ENCODE measurements at places on chromosomes 7 and 10.

GRCh38 chr7:47726047-47726726 lies 144.3 kb upstream of the TNS3 start:
- no peak for DNase-seq

DNA sequence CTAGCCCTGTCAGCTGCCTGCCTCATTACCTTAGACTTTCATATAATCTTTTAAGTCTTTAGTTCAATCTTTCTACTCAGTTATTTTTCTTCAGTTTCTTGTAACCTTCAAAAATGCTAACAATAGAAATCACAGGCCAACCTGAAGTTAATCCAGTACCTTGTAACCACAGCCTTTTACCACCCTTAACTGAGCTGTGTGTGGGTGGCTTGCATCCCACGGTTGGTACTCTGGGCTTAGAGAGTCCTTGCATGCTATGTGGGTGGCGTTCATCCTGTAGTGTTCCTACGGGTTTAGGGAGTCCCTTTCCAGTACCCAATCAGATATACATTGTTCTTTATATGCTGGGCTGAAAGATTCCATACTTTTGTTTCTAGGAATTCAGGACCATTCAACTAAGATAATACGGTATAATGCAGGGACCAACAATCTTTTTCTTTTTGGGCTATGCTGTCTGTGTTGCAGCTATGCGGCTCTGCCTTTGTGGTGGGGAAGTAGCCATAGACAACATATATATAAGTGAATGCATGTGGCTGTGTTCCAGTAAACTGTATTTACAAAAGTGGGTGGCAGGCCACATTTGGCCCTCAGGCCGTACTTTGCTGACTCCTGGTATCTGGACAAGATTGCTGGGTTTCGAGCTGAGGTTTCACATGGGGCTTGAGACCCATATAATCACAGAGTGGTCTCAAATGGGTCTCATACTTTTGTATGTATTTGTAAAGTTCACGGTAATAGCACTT lies 280.8 kb upstream of the LRGUK start:
- no peak for DNase-seq

DNA sequence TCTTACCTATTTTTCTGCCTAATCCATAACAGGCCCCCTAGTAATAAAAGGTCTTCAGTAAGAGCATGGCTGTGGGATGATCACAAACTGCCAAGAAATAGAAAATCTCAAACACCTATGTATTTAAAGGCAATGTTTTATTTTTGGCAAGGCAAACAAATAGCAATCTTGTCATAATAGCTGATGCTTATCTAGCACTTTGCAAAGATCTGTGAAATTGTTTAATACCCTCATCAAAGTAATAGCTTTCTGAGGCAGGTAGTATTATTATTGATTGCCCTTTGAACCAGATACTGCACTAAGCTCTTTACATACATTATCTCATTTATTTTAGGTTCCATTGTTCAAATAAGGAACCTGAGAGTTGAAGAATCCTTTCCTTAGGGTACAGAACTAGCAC lies 1.6 kb upstream of the CADPS2 start:
- DNase-seq: no peak

GRCh38 chr7:19248681-19249080 lies 103.5 kb upstream of the FERD3L start:
- DNase-seq: no peak

DNA sequence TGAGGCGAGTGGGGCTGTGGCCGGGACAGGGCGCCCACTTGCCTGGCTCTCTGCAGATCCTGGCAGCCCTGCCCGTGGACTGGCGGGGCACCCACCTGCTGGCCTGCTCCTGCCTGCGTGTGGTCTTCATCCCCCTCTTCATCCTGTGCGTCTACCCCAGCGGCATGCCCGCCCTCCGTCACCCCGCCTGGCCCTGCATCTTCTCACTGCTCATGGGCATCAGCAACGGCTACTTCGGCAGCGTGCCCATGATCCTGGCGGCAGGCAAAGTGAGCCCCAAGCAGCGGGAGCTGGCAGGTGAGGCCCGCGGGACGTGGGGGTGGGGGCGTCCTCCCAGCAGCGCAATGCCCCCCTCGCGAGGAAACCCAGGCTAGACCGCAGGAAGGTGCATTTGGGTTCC lies 17.6 kb downstream of the SLC29A4 start:
- no peak for DNase-seq

DNA sequence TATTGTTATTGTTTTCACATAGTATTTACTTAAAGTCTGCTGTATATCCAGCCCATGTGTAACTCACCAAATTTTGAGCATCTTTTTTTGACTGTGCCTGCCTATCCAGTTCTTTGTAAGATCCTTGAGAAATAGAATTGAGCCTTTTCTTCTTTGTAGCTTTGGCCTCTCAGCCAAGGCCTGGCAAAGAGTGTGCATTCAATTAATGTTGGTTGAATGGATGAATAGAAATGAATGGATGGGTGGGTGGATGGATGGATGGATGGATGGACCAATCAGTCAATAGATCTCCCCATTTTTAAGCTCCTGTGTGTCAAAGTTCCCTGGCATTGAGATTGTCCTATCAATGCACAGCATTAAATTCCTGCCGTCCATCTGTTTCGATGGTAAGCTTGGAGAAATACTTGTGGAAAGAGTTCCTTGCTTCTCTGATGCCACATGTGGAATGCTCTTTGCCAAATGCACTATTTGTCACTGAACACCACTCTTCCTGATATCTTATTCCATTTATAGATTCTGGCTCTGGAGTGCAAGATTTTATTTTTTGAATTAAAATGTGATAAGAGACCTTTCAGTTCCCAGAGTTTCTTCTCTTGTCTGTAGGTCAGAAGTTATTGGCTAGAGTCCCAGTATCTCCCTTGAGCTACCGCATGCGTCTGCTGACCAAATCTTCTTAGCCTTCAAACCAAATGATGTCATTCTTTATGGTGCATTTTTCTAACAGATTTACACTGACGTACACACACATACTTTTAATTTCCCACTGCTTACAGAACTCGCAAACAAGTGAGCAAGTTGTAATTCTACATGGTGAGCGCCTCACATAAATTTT lies 20.7 kb upstream of the ADRB1 start:
- DNase-seq: no peak

GRCh38 chr7:140010194-140010895 lies 52.4 kb downstream of the PARP12 start:
- no peak for DNase-seq

- no peak for DNase-seq
These were observed 810.2 kb downstream of the PCDH15 start for GRCh38 chr10:53990799-53991238.

DNA sequence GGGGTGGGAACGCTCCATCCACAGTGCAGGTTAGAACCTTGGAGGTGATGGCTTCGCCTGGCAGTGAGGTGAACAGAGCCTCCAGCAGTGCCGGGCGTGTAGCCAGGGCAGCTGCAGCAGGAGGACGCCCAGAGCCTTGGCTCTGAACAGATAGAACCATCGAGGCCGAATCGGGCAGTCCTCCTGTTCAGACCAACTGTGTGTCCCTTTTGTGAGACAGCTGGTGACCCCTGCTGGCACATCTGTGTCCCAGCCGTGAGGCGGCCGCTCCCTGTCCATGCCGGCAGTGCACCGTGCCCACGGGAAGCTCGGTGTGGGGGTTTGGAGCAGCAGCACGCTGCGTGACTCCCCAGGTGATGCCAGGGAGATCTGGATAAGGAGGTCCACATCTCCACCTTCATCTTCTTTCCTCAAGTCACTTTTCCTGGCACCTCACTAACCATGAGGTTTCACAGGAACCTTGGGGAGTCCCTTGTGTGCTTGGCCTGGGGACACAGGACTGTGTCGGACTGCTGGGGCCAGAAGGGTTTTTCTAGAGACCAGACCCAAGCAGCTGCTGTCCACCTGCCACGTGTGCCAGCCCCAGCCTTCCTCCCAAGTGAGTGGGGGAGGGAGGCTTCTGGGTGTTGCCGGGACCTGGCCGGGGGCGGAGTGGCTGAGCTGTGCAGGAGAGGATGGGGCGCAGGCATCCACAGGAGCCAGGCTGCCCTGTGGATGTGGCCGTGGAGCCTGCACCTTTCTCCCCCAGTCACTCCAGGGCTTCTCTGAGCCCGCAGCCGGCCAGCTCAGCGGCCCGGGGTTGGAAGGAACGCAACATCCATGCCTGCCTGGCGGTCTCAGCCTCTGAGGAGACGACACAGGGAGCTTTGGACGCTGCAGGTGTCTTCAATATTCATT lies 69.4 kb downstream of the DNAJB6 start:
- no peak for DNase-seq

DNA sequence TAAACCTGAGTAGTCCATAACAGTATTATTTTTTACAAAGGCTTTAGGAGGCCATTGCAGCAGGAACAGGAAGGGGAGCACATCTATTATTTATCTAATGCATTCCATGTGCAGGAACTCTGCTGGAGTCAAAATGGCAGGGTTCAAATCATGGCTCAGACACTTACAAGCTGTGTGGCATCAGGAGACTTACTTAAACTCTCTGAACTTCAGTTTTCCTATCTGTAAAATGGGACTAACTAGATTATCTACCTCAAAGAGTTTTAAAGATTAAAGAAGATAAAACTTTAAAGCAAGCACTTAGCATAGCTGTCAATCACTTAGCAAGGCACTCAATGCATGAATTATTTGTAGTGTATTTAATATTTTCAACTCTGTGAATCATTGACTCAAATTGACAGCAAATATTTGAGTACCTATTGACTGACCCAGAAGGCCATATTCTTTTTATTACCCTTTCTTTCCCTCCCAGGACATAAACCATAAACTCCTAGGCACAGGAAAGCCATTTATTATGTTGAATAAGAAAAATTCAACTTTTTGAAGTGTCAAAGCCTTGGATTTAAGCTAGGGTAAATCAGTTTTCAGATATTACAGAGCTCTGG lies 115.8 kb upstream of the FAM204A start:
- DNase-seq: no peak

- DNase-seq: peak; percentile 40
These were observed 161.3 kb downstream of the KLF6 start for GRCh38 chr10:3623746-3624145.

DNA sequence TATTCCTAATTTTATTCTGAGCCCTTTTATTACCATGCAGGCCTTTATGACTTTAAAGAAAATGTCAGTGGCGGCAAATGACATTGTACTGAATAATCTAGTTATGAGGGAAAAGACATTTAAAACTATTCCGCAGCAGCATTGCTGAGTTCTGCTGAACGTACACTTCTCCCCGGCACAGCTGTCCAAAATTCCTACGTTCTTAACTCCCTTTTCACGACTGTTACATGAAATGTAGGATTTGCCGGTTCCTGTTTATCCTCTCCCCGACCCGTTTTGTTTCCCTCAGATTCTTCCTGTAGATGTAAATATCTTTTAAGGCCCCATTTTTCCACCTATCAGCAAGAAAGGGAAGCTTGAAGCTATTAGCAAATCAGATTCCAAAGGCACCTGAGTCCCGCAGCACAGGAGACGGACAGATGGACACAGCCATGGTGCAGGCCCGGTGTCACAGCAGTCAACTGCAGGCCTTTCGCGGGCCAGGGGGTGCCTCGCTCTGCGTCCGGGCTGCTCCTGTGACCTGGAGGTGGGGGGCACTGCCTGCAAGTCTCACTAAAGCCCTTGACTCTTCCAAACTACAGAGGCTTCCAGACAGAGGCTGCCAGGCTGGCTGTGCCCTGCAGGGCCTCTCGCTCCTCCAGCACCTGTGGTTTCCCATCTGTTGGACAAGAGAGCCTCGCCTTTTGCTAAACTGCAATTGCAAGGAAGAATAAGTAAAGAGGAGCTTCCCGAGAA lies 485.0 kb upstream of the MGMT start:
- DNase-seq: no peak

DNA sequence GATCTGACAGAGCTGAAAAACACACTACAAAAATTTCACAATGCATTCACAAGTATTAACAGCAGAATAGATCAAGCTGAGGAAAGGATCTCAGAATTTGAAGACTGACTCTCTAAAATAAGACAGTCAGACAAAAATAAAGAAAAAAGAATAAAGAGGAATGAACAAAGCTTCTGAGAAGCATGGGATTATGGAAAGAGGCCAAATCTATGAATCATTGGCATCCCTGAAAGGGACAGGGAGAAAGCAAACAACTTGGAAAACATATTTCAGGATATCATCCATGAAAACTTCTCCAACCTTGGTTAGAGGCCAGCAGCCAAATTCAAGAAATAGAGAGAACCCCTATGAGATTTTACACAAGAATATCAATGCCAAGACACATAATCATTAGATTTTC lies 804.8 kb upstream of the IGFBP3 start:
- DNase-seq: no peak

GRCh38 chr7:157397036-157397720 lies 60.4 kb downstream of the DNAJB6 start:
- no peak for DNase-seq

DNA sequence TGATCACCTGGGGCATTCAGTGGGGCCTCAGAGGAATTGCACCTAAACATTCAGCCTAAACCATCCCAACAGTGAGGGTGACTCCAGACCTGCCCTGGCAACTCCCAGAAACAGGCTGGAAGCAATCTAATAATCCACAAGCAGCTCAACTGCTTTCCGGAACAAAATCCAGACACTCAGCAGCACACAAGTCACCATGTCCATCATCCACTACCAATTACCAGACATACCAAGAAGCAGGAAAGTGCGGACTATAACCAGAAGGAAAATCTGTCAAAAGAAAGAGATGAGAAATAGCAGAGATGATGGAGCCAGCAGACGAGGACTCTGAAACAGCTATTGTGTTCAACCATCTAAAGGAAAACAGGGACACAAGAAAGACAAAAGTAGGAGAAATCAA lies 342.6 kb upstream of the ZMIZ1 start:
- no peak for DNase-seq

GRCh38 chr10:71952745-71953144 lies 11.4 kb upstream of the CHST3 start:
- DNase-seq: no peak

- peak; percentile 63 for DNase-seq
These were observed 81.5 kb upstream of the PDGFA start for GRCh38 chr7:601036-601594.

DNA sequence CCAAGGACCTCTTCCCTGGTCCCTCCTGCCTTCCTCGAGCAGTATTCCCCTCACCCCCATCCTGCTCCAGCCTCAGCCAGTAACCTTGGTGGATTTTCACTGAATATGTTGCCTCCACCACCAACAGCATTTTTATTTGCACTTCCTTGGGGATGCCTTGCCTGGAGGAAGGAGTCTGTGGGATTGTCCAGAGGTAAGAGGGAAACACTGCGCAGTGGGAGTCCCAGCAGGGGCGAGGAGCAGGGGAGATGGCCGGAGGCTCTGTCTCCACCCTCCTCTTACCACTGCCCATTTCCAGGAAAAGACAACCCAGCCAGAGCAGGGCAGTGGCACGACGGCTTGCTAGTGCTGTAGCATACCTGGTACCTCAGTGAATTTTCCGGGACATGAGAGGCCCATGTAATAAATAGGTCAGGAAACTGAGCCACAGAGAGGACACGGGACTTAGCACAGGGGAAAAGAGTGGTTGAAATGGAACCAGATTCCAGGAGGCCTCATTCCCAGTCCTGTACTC lies 388.2 kb upstream of the PODXL start:
- DNase-seq: no peak

GRCh38 chr10:130491693-130492050 lies 355.5 kb downstream of the GLRX3 start:
- DNase-seq: no peak

GRCh38 chr7:43658718-43659548 lies 70.4 kb downstream of the COA1 start:
- DNase-seq: no peak

GRCh38 chr10:52216852-52217251 lies 97.2 kb upstream of the DKK1 start:
- DNase-seq: peak; percentile 51

All from left hindlimb (tissue), 1 donor.